ENCODE measurements at places on chromosomes 7 and 10.
A peak's percentile ranks its signal among the peaks of the same experiment; 100 is the strongest.

- no peak for DNase-seq
Observed at GRCh38 chr7:22146961-22147512, 201.3 kb upstream of the CDCA7L start.

- no peak for DNase-seq
Observed at GRCh38 chr10:93071674-93072224, 1.9 kb upstream of the CYP26A1 start.

GRCh38 chr10:77357185-77357584 lies 280.4 kb downstream of the KCNMA1 start:
- DNase-seq, result no peak

DNA sequence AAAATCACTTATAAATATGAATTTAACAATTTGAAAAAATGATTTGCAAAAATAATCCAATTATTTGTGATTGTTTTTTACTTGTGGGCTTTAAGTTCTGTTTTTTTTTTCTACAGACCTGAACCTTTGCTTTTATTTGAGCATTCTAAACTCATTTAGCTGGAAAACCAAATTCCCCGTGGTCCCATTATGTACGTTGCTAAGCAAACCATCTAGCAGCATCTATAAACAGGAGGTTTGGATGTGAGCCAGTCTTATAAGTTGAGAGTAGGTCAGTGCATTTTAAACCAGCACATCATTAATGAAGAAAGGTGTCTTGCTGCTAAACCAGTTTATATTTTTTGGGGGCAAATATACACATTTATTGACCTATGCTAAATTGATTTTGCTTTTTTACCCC lies 77.3 kb downstream of the LRRN3 start:
- DNase-seq, result no peak

DNA sequence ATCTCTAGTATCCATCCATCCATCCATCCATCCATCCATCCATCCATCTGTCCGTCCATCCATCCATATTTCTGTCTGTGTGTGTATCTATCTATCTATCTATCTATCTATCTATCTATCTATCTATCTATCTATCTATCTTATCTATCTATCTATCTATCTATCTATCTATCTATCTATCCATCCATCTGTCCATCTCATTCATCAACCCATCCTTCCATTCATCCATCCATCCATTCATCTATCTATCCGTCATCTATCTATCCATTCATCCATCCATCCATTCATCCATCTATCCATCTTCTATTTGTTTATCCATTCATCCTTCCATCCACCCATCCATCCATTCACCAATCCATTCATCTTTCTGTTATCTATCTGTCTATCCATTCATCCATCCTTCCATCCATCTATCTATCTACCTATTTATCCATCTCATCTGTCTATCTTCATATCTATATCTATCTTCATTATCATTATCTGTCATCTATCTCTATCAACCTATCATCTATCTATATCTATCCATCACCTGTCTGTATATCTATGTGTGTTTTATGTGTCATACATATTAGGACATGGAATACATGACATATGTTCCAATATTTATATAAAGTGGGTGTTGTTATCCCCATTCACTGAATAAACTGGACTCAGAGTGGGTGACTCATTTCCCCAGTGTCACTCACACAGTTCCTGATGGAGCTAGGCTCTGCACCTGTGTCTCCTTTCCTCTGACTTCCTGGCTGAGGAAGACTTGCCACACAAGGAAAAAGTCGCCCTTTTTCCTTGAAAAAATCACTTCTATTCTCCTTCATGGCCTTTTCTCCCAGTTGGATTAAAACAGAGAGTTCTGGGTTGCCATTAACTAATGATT lies 200.1 kb downstream of the CCDC3 start:
- peak; percentile 44 for DNase-seq

DNA sequence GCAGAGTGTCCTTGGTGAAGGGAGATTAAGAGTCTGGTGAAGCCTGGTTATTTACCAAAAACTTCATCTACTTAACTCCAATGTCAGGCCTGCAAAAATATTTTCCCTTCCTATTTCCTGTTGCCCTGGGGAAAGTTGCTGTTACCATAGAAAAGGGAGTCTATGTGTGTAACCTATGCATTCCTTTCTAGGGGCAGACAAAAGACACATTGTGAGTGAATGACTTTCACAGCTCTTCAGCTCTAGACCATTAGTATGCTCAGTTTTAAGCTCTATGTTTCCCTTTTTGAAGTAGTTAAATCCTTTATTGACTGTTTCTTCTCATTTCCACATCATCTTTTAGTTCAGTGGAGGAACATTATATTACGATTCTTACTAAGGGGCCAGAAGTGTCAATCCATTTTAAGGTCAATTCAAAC lies 45.6 kb upstream of the SGCE start:
- DNase-seq, result peak; percentile 94

DNA sequence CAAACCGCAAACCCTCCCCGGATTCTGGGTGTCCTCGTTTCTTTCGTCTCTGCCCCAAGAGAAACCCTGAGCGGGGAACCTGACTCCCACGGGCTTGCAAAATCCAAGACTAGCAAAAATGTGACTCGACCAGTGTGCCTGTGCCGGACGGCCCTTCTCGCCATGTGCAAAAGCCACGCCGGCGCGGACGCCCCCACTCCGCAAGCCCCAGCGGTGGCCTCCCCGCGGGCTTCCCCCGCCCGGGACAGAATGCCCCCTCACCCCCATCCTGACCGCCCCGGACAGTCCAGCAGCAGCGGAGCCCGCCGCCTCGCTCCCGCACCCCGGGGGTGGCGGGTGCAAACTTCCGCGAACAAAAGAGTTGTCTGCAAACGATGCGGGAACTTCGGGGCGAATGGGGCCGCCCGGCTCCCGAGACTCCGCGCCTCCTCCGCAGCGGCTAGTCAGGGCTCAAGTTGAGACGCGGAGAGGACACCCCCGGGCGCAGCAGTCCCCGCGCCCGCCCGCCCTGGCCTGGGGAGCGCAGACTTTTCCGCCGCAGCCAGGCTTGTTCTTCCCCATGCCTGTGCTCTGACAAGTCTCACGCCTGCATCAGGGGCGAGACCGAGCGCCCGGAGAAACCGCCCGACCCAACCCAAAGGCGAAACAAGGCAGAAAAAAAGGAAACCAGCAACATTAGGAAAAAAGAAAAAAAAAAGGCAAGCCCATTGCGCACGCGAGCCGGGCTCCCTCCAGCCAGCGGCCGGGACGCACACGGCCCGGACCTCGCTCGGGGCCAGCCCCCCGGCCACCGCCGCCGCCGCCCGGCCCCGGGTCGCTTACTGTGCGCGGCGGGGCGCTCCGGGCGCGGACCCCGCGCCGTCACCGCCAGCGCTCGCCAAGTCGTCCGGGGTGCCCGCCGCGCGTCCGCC lies 732 bp downstream of the FAM53B start:
- DNase-seq, result peak; percentile 48

DNA sequence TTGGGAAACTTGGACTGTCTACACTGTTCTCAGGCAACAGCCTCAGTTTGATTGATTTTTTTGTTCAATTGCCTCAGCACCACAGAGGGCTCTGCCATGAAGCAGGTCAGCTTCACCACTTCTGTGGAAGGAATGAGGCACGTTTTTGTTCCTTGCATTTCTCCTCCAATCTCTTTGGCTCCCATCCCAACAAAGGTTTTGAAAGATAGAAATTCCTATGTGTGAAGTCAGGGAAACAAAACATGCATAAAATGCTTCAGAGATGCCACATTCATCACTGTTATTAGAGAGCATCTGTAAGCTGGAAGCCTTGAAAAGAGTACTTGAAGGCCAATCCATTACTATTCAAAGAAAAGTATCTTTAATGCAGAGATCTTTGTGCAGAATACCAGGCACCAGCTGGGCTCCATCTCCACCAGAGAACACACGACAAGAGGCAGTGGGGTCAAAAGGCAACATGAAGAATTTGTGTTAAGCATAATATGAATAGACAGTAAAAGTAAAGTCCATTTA lies 249.1 kb upstream of the LYZL1 start:
- DNase-seq, result no peak

- no peak for DNase-seq
Observed at GRCh38 chr10:85175635-85176034, 847.2 kb downstream of the CCSER2 start.

- peak; percentile 96 for DNase-seq
Observed at GRCh38 chr10:51918884-51919325, 219.5 kb upstream of the CSTF2T start.

DNA sequence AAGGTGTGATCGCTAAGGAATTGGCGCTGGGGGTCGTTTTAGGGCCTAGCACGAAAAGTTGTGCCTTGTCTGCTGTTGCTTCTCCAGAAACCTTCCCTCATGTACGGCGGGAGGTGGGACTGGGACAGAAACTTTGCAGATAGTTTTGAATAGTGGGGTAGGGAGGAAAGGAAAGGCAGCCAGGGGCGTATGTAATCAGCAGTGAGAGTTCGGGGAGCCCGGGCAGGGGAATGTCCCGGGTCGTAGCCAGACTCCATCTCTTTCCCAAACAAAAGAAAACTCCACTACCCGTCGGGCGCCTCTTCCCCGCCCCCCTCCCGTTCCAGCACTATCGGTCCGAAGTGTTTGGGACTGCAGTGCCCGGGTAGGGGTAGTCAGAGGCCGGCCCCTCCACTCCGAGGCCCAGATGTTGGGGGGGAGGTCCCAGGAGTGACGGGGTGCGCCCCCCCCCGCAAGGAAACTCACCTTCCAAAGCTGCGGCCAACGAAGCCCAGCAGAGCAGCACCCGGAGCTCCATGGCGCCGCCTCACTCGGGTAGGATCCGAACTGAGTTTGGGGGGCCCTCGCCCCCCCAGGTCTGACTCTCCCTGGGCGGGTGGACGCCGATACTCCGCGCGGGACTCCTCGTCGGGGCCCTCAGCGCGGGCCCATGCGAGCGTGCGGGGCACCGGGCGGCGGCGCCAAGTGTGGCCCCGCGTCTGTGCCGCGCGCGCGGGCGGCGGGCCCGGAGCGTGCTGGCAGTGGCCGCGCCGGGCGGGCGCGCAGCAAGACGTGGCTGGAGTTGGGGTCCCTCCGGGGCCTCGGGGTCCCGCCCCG lies 601 bp downstream of the EPHB4 start:
- DNase-seq, result peak; percentile 24

DNA sequence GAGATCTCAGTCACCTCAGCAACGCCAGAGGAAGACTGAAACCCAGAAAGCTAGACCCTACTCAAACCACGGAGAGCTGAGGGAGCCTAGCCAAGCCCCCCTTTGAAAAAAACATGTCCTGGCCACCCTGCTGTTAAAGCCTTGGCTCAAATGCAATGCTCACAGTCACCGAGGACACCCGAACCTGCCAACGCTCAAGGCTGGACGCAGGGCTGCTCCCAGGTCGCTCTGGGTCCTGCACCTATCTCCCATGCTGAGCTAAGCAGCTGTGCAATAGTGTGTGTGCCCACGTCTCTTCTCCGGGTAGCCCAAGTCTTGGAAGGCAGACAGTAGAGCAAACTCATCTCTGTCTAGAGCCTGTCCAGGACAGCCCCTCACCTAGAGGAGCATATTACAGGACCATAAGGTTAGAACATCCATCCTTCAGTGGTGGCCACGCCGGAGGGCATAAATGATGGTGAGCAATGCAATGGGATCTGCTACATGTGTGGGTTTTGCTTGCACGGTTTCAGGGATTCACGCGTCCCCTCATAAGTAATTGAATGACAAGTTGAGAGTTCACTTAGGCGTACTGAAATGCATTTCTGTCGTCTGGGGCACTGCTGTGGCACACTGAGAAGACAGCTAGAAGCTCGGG lies 94.2 kb upstream of the DDC start:
- DNase-seq, result no peak

- no peak for DNase-seq
Observed at GRCh38 chr10:14566498-14566897, 208.2 kb downstream of the FAM107B start.

GRCh38 chr10:132094581-132095234 lies 29.0 kb downstream of the JAKMIP3 start:
- no peak for DNase-seq

DNA sequence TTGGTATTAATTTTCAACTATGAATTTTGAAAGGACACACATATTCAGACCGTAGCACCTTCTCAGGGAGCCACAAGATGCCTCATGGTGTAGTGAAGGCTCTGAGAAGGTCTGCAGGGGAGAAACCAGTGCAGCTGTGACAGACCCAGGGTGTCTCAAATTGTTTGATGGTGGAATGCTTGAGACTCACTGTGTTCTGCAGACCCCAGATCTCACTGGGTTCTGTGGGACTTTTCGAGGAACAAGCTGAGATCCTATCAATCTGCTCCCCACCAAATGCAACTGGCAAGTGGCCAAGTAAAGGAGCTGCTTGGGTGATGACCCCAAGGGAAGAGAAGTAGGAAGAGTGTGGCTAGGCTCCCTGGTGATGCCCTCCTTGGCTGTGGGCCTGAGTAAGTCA lies 130.5 kb upstream of the UNC5B start:
- no peak for DNase-seq

GRCh38 chr7:70480927-70481569 lies 650.9 kb upstream of the GALNT17 start:
- no peak for DNase-seq

- no peak for DNase-seq
Observed at GRCh38 chr7:9189703-9190102, 756.3 kb downstream of the NXPH1 start.

DNA sequence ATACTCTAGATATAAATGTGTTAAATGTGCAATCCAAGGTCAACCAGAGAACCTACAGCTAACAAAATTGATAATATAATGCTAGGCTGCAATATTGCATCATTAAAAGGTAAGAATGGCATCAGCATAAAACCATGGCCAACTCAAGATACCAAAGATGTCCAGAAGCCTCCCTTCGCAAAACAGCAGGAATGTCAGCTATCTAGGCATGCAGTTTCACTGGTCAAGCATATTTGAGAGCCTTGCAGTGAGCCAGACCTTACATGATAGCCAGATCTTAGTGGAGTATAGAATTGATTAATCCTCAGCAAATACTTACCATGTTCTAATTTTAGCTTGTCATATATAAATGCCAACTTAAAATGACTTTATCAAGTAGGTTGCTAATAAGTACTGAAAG lies 138.8 kb downstream of the ZEB1 start:
- DNase-seq, result no peak

DNA sequence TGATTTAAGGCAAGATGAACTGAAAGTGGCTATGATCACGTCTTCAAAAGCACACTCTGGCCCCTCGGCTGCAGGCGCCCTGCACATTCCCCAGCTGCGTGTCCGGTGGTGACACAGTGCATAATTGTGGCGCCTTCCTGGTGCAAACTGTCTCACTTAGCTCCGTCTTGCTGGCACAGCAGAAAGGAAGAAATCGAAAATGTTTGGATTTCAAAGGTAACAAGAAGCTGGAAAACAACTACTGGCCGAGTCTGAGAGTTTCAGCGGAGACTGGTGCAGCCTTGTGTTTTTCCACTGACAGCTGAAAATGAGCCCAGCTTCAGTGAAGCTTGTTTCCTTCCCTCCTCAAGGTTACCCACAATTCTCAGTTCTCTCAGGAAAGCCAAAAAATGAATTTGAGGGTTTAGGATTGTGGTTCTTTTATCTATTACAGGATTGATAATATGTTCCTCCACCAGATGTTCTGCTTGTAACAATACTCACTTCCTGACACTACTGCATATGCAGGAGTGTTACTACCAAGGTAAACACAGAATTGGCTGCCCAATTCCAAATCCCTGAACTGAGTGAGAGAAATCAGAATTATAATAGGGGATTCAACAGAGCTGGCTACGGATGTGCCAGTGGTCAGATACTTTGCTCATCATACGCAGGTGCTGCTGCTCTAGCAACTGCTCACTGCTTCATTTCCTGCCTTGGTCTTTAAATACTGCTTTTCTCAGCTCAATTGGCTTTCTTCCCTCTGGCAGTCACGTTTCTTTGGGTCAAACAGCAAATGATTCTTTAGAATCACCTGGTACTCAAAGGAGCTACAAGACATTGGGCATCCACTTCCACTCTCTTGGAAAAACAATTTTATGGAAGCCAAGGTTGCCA lies 63.7 kb downstream of the TRUB1 start:
- peak; percentile 7 for DNase-seq
